ENCODE measurements at places on chromosomes 6 and 20. TPM values are rescaled to one million over a fixed set of nuclear protein-coding genes. Genes with fewer than 3 reads are reported as not detected.

DNA sequence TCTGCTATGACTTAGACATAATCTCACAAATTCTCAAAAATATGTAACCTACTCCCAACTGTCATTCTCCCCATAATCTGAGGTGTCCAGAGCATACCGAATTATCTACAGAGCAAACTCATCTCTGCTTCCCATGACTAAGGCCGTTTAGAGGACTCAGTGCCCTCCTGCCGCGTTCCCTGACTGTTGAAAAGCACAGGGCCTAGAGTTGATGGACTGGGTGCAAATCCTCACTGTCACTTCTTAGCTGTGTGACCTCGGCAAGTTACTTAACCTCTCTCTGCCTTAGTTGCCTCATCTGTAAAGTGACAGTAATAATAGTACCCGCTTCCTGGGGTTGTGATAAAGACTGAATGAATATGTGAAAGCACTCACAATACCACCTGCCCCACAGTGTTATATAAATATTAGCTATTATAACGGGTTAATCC lies 4.7 kb upstream of the TUBB2A start:
- no peak for DNase-seq

- no peak for DNase-seq
These were observed 533.4 kb downstream of the PKHD1 start for GRCh38 chr6:51554029-51554428.

- DNase-seq, result no peak
These were observed 146.1 kb upstream of the LRFN2 start for GRCh38 chr6:40733290-40733689.

DNA sequence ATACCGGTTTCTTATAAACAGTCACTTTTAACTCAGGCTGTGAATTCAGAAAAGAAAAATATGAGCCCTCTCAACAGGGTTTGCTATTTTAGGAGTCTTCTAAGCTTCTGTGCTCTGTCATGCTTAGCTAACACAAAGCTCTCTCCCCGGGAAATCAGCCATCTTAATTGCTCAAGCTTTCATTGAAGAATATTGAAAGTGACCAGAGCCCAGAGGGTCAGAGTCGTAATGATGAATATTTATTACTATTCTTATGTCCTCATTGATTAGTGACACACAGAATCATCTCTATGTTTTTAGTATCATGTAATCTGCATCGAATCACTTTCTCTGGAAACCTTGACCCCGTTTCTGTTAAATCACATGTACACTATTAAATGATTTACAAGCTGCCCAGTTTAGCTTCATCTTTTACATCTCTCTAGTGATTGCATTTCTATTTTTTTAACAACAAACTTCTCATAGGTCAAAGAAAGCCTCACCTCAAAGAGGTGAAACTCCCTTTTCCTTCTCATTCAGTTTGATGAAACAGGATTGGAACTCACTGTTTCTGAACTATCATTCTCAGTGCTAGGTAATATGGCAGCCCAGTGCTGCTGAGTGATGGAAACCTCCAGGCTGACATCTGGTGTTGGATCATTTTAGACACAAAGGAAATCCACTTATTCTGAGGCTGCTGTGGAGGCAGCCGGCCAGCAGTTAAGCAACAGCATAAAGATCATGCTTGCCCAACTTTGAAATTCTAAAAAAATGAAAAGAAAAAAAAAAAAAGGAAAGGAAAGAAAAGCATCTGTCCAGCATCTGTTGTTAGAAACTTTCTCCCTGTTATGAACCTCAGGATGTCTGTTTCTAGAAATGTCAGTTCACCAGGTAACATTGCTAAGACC lies 96.3 kb downstream of the RFPL4B start:
- no peak for DNase-seq

- DNase-seq, result peak; percentile 88
These were observed 53.9 kb downstream of the OTOR start for GRCh38 chr20:16801919-16802651.

- DNase-seq, result no peak
These were observed 174.0 kb upstream of the RSPO3 start for GRCh38 chr6:126944512-126944911.

The TXLNB gene
- not detected for total RNA-seq

All from glutamatergic neuron (in vitro differentiated cells).